ENCODE measurements at places on chromosomes 2 and 18.
A peak's percentile ranks its signal among the peaks of the same experiment; 100 is the strongest.

DNA sequence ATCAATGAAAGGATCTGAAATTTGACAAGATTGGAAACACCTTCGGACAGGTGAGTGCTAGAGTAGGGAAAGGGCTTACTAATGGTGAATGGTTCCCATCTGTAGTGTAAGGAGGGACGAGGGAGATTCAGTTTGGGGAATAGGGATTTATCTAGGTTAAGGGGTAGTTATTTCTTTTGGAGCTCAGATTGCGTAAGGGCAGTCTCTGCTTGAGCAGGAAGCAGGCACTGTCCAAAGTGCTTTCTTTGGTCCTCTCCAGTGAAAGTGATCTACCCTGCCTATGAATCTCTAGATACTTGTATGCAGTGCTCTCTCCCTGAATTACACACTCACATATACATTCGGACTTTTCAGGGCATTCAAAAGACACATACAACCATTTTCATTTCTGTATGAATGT is 272.9 kb upstream of the FIGN start:
- no peak for DNase-seq

- no peak for DNase-seq
These were observed 39.6 kb downstream of the PTPN2 start for GRCh38 chr18:12844391-12844790.

- DNase-seq = no peak
These were observed 70.9 kb downstream of the NFATC1 start for GRCh38 chr18:79466591-79466990.

DNA sequence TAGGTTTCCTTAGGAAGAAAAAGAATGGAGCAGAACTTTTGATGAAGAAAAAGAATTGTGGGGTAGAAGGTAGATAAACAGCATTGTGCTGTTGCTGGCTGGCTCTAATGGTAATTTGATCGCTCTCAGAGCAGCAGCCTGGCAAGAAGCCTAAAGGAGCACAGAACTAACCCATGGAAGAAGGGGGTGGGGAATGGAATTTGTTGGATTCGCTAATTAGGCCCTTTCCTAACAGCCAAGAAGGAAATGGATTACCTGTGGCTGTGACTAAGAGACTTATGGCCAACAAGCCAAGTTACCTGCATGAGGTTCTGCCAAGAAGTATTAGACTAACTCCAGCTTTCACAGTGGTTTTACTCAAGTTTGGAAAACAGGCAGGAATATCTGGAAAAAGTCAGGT is 210.6 kb downstream of the IKZF2 start:
- no peak for DNase-seq

DNA sequence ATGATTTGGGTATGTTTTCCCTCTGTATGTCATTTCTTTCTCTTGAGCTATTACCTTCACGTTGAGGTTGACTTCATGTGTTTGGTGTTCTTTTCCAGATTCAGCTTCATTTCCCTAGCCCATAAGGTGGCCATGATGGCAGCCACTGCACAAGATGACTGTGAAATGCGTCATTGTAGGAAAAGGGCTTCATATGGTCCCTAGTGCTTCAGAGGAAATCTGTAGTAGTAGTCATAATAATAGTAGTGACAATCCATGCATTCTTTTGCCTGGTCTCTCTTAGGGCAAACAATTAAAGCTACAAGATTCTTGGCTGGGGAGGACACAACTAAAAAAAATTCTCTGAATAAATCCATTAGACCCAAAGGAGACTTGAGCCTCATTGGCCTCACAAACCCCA is 28.4 kb downstream of the AOX1 start:
- no peak for DNase-seq

DNA sequence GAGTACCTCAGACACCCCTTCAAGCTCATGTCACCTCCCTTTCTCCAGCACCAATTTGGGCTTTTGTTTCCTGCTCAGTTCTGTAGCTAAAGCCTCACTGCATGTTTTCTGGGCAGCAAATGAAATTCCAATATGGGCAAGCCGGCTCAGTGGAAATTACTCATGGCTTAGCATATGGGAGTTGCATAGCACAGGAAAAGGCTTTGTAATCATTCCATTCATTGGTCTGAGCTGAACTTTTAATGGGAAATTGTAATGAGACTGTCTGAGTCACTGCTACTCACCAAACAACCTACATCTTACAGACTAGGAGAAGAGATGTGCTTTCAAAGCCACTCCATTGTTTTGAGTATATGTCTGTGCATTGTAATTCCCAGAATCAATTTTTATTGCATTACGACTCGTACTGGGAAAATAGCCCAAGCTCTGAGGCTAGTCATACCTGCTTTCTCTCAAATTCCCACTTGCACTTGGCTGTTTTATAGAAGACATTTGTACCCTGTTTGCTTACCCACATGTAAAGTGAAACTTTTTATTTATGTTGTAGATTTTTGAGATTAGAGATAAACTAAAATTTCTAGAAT is 139.5 kb upstream of the LRATD1 start:
- no peak for DNase-seq

GRCh38 chr18:79371561-79372121 is 24.1 kb upstream of the NFATC1 start:
- no peak for DNase-seq

DNA sequence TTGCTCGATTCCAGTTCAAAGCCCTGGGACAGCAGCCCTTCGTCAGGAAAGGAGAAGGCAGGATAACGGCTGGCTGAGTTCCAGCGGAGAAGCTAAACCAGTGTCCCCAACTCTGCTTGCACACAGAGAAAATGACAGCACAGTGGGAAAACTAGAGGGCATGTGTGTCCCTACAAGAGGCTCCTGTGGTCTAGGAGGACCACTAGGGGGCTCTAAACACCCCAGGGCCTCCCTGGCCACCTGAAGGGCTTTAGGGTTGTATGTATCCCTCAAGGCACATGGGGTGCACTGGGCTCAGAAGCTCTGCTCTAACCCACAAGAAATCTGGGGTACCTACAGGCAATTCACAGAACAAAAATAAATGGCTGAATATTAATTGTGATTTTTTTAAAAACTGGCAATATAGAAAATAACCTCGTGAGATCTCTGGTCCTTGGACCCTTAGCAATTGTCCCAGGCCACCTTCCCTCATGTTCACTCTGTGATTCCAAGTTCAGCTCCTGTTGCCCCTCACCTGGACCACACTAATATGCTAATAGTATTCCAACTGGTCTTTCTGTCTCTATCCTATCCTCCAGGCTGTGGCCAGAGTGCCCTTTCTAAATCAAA is 17.5 kb downstream of the STAT1 start:
- DNase-seq = no peak

GRCh38 chr2:39871291-39871761 is 92.3 kb upstream of the THUMPD2 start:
- no peak for DNase-seq

DNA sequence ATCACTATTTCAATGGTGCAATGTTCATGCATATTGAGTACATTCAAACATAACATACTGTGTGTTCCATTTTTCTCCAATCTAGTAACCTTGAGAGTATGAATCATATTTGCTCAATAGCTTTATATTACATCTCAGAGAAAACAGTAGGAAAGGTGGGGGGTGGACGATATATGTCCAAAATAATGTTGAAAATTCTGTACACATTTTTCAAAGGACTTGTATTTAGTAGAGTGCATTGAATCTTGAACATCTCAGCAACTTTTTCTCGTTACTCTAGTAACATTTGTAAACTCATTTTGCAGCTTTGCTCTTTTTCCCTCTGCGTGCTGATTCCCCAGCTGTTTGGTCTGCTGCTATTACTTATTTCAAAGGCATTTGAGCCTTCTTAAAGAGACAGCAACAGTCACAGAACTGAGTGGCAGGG is 1487.0 kb downstream of the LRP1B start:
- DNase-seq = no peak

GRCh38 chr2:174573621-174574081 is 24.0 kb downstream of the WIPF1 start:
- DNase-seq = peak; percentile 35

DNA sequence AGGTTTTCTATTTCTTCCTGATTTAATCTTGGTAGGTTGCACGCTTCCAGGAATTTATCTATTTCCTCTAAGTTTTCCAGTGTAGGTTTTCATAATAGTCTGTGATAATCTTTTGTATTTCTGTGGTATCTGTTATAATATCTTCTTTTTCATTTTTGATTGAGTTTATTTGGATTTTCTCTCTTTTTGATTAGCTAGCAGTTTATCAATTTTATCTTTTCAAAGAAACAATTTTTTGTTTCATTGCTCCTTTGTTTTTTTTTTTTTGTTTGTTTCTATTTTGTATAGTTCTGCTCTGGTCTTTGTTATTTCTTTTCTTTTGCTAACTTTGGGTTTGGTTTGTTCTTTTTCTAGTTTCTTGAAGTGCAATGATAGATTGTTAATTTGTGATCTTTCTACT is 51.3 kb downstream of the G6PC2 start:
- no peak for DNase-seq

DNA sequence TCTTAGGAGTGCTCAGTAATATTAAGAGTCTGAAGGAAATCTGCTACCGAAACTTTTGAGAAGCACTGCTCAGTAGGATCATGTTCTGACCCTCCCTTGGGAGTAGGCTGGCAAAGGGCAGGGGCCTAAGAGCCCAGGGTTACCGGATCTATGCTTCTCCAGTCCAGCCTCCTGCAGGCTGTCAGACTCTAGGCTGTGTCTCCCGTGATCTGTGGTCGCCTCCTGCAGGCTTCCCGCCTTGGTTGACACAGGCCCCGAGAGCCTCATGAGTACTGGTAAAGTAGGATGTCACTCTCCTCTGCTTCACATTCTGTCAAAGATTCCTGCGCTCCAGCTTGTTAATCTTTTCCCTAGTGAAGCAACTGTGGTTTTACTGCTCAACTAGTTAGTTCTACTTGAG is 647.8 kb upstream of the RAB6C start:
- DNase-seq = no peak

GRCh38 chr2:85395912-85396475 is 14.2 kb downstream of the CAPG start:
- no peak for DNase-seq

DNA sequence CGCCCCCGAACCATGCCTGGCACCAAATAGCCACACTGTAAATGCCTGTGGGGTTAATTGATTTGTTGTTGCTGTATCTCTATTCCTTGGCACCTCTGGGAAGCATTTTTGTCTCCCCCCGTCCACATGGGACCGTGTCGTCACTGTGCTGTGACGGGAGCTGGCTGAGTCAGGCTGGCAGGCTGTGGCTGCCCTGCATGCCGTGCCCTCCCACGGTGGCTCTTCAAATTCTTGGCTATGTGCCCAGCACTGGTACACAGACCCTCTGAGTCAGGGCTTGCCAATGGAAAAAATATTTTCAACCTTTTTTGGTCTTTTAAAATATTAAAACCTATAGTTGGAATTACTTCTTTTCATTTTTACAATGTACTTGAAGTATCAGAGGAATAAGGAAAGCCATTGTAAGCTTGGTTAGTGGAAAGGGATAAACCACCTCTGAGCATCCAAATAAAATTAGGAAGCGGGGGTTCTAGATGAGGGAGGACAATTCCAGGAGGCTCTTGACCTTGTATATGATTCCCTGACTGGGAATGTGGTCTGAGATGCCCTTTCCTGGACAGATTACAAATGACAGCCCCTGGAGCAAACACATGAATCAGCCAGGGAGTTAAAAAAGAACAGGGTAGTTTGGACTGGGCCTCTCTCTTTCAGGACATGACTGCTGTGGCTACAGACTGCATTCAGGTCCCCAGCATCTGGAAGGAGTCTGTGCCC is 59.4 kb downstream of the DGKD start:
- peak; percentile 61 for DNase-seq

DNA sequence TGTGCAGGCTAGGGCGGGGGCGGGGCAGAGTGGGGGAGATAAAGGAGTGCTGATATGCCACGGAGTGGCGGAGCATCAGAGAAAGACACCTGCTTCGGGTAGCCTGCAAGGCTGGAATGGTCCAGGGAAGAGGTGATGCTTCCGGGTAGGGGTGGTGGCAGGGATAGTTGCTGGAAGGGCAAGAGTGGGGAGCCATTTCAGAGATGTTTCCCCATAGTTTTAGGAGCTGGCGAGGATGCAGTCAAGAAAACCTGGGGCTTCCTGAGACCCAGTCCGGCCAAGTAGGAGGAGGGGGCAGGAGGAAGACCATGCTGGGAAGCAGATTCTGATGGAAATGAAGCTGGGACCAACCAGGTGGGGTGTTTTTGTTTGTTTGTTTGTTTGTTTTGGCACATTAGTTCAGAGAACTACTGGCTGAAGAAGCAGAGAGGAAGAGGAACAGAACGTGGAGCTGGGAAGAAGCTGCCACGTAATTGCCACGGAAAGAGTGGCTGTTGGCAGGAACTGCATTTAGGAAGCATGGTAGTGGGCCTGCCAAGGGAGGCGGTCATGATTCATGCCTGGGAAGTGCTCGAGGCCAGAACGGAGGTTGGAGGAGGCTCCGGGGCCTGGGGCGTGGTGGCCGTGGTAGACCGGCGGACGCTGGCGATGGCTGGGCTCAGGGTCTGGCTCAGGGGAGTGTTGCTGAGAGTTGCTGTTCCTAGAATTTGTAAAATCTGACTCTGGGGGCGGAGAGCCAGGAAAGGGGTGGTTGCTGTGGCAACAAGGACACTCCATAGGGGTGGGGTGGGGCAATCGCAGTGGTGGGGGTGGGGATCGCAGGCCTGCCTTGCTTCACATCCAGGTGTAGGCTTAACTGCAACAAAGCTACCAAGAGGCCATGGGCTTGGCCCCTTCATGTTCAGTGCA is 8.6 kb upstream of the INPP5D start:
- no peak for DNase-seq

GRCh38 chr2:85330839-85331636 is 3.2 kb upstream of the TGOLN2 start:
- no peak for DNase-seq

- DNase-seq = no peak
These were observed 153.1 kb upstream of the THUMPD2 start for GRCh38 chr2:39932198-39932597.

DNA sequence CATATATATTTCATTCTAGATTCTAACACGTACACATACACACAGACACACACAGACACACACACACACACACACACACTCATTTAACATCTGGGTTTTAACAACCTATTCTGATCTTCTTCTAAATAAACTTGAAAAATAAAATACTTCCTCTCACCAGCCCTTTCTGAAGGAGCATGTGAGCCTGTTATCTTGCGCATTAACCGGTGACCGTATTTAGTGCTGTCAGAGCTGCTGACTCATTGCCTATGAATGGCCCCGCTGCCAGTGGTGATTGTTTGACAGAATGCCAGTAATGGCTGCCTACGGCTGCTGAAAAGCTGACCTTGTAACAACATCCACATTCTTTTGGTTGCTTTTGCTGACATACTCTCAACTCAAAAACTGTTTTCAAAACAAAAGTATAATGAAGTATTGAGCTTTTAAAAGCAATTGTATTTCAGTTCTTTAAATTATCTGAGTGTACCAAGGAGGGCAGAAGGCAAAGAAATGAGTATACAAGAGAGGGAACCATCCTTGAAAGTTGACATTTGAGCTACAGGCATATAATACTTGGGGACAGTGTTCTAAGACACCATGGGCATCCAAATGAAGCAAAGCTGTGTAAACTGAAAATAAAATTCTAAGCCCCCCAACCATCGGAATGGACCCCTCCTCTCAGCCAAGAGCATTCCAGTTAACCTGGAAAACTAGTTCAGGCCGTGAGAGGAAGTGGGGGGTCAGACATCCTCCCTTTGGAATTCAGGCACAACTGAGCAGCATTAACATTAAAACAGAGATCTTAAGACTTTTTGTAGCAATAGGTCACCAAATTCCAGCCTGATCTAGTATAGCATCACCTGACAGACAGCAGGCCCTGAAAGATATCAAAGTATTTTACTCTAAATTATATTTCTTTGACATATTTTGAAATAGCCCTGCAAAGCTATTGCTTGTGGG is 50.2 kb upstream of the DTNA start:
- DNase-seq = no peak
